ENCODE measurements at places on chromosomes 6 and 20.

DNA sequence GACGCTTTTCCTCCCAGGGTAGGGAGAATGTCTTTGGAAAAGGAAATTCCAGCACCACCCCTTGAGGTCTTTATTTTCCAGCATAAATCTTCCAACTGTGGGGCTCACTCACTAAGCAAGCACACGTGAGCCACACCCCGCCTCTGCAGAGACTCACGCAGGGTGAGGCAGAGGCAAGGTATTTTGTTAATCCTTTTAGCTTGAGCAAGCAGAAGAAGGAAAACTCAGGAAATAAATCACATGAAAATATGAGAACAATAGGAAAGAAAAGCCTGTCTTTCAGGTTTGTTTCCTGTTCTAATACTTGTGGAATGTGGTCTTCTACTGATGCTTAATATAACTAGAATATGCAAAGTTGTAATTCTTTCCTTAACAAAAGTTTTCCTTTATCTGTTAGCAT is 4.1 kb upstream of the PHACTR2 start:
- no peak for DNase-seq

DNA sequence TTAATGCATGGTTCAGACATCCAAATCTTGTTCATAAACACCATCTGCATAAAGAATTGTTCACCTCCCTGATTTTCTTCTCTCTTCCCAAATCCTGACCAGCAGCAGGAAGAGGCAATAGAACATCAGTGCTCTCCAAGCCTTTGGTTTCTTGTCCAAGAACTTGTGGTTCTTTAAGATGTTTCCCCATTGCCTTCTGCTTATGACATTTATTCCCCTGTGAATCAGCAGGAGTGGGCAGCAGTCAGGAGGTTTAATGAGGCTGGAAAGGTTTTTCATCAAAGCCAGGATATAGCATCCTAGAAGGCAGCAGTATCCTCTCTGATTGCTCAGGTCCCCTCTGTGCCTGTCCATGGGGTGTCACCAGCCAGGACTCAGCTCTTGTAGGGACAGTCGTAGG is 5.3 kb downstream of the HDDC2 start:
- DNase-seq = no peak

GRCh38 chr20:43570496-43570895 is 11.7 kb downstream of the SGK2 start:
- DNase-seq = no peak

DNA sequence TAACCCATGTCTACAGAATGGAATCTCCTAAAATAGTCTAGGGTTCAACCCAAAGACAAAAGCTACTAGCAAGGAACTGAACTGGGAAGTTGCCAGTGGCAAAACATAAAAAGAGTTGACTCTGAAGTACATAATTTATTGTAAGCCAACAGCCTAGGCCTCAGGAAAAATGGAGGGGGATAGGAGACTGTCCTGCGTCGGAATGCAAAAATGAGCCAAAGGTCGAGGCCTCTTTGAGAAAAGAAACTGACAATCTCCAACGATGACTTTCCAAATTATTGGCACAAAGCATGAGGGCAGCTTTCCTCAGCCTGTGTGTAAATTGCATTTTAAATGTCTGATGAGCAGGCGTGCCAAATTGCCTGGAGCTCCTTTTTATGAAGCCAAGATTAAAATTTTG is 2.1 kb downstream of the COL12A1 start:
- DNase-seq = no peak

GRCh38 chr6:42338744-42339222 is 112.9 kb downstream of the TRERF1 start:
- no peak for DNase-seq

- peak; percentile 75 for DNase-seq
These were observed 14.2 kb upstream of the PREX1 start for GRCh38 chr20:48841875-48842529.

- DNase-seq = no peak
These were observed 9.2 kb downstream of the GGT7 start for GRCh38 chr20:34863421-34863965.

GRCh38 chr20:18288749-18289267 is 481 bp downstream of the ZNF133 start:
- DNase-seq = peak; percentile 52

DNA sequence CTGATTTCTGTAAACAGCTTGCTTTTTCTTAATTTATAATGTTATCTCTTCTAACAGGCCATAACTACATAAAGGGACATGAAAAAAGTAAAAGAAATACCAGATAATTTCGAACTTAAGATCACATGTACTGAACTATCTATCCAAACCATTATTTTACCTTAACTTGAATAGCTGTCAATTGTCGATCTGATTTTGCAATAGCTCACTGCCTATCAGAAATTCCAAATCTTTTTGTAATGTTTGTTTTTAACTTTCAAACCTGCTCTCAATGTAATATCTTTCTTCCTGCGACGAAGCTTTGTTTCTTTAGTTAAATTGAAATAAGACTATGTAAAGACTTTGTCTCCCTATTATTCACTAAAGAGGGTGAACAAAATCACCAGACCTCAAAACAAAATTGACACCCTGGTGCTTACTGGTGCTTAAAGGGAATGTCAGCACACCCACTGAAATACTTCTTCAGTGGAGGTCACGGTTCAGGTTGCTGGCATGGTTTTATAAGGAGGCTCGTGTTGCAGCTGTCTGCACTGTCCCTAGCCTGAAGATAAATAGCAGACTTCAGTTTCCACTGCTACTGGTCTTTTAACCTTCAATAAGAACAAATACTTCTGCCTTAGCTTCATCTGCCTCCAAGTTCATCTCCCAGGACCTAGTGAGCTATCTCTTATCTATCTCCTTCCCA is 117.5 kb upstream of the QKI start:
- DNase-seq = no peak

DNA sequence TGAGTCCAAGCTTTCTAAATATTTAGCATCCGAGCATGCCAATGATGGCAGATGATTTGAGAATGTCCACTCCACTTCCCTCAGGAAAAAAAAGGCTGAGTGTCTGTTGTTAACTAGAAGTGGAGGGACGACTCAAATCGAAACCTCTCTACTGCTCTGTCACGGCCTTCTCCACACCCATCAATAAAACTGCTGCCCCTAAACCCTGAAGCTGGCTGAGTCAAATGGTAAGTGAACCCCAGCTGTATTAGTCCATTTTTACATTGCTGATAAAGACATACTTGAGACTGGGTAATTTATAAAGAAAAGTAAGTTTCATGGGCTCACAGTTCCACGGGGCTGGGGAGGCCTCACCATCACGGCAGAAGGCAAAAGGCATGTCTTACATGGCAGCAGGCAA is 707.0 kb downstream of the QKI start:
- no peak for DNase-seq

DNA sequence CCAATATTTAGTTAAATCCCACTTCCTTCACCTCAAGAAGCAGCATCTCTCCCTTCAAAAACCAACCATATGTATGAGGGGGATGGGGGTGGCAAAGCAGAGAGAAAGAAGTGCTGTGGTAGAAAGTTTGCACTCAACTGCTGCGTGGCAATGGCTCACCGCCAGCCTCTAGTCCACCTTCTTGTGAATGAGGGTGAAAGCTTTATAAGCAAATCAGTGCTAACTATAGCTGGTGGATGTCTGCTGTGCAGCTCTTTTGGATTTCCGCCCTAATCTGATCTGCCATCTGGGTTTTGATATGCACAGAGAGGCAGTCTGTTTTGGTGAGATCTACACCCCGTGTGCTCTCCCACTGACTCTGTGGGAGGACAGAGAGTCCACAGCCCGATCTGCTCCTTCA is 281.2 kb upstream of the SUPT3H start:
- no peak for DNase-seq

DNA sequence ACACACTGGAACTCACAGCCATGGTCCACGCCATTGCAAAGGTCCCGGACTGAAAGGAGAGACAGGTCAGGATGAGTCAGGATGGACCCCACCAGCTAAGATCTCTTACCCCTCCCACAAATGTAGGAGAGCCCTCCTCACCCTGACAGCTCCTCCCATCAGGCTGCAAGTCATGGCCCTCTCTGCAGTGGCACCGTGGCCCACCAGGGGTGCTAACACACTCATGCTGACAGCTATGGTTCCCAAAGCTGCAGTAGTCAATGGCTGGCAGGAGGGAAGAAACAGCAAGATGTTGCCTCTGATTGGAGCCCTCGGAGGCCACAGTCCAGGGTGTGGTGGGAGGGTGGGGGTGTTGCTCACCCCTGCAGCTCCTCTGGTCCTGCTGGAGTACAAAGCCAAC is 5.7 kb upstream of the RBPJL start:
- DNase-seq = peak; percentile 62

DNA sequence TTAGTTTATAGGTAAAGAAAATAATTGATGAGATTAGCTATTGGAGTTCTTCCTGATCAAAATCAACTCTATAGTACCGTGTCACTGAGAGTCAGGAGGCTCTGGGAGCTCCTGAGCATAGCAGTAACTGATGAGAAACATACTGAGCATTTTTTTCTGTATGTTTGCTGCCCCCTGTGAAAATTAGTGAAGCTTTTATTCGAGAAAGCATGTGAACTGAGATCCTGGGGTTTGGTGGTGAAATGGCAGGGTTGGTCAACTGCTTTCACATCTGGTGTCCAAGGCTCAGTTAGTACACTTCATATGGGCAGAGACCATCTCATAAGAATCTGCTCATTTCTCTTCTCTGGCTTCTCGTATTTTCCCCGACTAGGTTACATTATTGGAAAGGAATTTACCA is 4.1 kb upstream of the ABT1 start:
- no peak for DNase-seq

DNA sequence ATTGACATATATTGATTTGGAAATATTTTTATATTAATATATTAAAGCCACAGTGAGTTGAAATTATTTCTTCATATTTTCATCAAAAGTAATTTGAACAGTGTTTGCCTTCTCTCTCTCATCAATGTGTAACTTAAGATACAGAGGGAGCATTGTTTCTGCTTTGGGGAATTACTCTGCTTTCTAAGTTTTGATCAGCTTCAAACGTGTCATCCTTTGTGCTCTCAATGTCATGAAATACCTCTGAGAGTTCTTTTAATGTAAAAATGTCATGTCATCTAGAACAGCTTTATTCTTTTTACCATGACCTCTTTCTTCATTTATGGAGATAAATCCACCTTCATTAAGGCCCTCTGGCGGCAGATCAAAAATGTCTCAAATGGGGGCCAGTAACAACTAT is 259.4 kb upstream of the STXBP5 start:
- no peak for DNase-seq

DNA sequence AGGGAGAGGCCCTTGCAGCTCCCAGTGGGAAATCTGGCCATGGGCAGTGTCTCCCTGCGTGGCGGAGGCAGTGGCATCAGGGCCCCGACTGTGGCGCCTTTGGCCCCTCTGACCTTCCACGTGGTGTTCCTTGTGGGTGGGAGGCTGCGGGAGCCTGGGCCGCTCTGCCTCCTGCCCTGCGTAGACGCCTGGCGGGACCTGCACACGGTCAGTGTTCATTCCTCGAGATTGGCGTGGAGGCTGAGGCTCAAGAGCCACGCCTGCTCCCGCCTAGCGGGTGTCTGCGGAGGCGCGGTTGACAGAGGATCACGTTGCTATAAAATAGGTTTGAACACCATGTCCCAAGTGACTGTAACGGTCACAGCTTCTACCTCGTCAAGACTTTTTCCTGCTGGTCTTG is 14.0 kb downstream of the COL9A3 start:
- no peak for DNase-seq

DNA sequence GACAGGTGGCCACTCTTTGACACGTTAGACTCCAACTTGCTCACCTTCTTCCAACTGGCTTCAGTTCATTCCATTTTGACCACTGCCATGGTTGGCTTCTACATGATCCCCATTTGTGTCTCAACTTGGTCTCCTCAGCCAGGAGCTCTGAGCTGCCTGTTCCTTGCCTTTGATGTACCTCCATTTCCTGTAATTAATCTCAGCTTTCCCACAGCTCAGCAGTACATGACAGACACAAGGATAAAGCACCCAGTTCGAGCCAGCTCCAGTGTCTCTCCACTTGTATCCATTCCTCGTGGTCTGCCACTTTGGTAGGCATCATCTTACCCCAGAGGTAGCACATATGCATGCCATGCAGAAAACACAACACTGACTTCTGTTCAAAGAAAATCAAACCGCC is 161.0 kb downstream of the TSHZ2 start:
- no peak for DNase-seq

DNA sequence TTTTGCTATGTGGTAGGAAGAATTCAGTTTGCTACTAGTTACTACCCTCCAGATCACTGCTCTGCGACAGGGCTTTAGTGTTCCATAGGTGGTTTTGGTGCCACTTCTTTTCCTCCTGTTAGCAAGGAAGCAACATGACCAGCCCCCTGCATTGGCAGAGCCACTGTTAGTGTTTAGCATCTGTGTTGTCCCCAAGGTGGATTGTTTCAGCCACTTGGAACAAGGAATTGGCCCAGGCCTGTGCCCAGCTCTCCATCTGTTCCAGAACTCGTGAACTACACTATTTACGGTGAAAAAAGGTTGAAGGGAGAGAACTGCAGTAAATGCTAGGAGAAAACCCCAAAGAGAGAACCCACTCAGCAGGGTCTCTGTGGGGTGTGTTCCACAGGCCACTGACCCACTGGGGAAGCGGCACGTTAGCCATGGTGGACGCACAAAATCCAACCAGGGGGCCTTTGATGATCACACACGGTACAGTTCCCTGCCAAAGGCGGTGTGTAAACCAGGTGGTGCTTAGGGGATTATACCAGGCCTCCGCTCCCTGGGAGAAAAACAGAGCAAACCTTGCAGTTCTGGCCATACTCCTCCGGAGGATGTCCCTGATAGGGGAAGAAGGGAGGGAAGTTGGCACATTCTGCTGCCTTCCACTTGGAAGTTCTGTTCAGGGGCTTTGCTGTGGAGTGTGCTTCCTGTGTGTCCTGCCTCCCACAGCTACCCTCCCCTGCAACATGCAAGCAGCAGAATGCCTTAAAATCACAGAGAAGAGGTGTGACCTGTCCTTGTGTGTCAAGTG is 72.3 kb downstream of the LYRM2 start:
- DNase-seq = no peak

- no peak for DNase-seq
These were observed 339.0 kb downstream of the NRN1 start for GRCh38 chr6:5667737-5668136.

DNA sequence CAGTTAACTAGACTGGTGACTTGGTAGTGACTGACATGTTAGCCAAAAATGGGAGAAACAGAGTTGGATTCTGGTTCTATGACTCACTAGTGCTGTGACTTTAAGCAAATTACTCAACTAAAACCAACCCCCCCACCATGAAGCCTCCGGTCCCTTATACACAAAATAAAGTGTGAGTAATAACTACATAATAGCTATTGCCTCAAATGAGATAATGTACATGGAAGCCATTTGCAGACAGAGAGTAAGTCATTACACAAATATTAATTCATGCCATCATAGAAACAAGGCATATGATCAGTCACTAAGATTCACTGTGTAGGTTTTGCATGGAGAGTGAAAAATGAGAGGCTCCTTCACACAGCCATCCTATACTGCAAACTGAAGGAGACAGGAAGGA is 111.9 kb downstream of the HIVEP2 start:
- DNase-seq = no peak

DNA sequence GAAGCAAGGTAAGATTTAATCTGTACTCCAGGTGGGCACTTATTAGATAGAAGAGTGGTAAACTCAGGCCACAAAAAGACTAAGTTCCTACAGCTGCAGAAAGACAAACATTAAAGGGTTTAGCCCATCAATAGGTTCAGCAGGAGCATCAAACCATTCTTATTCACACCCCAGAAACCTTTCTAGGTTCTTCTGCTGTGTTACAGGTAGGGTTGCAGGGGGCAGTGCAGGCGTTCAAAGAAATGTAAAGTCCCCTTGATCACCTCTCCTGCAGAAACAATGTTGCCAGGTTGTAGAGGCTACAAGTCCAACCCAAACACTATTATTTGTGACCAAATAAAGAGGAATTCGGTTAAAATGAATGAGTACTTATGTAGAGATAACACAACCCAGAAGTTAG is 31.8 kb downstream of the PHACTR1 start:
- DNase-seq = no peak

- no peak for DNase-seq
These were observed 163.2 kb upstream of the TSHZ2 start for GRCh38 chr20:52809003-52809402.

Data from NCI-H526 (cell line).